Left hindlimb (tissue), 1 donor: ENCODE measurements at places on chromosomes 16 and 17.

DNA sequence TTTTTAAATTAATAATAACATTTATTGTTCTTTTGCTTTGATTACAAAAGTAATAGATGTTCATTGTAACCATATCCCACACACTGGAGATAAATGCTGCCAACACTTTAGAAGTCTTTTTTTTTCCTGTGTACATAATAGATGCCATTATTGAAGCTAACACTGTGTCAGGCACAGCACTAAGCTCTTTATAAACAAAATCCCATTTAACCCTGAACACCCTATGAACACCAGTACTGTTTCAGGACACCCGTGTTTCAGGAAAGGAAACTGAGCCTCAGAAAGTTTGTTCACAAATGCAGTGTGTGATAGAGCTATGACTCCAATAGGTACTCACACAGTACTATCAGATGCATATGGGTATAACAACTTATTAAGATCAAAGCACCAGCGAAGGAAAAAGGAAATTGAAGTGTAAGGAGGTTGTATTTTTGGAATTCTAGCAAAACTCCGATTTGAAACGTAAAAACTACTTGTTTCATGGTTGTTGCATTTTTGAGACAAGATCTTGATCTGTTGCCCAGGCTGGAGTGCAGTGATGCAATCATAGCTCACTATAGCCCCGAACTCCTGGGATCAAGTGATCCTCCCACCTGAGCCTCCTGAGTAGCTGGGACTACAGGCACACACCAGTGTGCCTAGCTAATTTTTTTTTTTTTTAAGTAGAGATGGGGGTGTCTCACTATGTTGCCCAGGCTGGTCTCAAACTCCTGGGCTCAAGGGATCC is 2.0 kb upstream of the KIFC3 start:
- no peak for DNase-seq

- DNase-seq = no peak
These were observed 77.2 kb downstream of the NT5M start for GRCh38 chr17:17380145-17380925.

- DNase-seq = no peak
These were observed 934 bp upstream of the AOC2 start for GRCh38 chr17:42843358-42843934.

DNA sequence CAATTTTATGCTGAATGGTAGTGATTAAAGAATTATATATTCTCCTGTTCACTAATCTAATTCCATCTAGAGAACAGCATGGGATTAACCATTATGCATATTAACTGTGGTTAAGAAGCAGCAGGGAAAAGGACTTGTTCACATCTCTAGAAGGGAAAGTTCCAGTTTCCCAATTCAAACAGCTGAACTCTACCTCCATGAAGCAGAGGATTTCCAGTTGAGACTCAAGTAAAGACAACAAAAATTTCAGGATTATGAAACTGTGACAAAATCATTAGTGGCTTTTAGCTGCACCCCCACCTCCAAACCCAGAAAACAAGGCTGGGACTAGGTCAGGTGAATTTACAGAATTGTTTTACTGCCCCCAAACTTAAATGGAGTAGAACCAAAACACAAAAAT is 73.6 kb downstream of the USP32 start:
- DNase-seq = no peak

DNA sequence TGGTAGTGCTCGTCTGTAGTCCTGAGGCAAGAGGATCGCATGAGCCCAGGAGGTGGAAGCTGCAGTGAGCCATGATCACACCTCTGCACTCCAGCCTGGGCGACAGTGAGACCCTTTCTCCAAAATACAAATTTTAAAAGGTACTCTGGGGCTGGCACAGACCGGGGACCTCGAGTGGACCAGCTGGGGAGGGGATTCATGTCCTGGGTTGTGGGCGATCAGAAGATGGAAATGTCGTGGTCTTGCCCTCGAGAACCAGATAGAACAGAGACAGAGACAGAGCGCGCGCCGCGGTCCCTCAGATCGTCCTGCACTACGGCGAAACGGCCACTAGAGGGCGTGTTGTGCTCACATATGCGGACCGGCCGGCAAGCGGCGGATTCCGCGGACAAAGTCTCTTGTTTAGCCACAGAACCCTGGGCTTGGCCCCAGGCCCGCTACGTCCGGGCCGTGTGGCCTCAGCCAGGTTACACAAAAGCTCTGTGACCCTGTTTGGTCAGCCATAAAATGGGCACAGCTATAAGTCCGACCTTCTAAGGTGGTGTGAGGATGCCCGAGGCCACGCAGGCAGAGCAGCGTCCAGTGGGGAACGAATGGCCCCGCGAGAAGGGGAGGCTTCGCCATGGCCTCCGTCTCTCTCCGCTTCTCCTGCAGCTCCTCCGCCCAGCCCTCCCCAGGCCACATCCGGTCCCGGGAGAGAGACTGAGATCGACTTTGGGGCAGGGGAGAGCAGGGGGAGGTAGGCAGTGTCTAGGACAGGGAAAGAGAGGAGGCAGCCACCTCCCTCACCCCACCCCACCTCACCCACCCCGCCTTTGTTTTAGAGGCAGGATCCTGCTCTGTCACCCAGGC is 14.6 kb upstream of the SBK1 start:
- DNase-seq = peak; percentile 86

DNA sequence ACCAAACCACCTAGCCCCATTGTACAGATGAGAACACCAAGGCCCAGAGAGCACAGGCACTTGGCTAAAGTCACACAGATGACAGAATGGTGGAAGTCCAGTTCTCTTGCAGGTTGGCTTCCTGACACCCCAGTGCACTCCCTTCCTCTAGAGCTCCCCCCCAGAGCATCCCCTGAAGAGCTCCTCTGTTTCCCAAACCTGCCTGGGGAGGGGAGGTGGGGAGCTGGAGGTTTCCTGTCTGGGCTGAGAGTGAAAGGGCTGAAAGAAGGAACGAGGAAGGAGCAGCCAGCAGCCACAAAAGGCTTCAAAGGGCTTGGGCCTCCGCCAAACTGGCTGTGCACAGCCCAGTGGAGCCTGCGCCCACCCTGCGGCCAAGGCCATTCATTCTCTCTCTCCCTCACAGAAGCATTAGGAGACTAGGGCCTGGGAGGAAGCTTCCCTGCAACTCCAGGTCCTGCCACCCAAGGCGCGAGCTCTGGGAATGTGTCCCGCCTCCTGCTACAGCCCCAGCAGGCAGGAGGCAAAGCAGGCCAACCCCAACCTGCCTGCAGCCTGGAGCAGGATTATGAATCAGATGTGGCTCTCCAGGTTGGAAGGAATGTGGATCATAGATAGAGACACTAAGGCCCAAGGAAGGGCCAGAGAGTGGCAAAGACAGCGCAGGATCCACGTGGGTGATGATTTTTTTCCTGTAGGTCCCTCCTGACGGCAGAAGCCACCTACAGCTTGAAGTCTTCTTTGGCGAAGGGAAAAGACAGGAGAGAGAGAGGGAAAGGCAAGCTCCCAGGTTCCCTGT is 913 bp downstream of the SLC13A5 start:
- peak; percentile 55 for DNase-seq

- DNase-seq = peak; percentile 66
These were observed 57.3 kb upstream of the BCO1 start for GRCh38 chr16:81181013-81181720.

DNA sequence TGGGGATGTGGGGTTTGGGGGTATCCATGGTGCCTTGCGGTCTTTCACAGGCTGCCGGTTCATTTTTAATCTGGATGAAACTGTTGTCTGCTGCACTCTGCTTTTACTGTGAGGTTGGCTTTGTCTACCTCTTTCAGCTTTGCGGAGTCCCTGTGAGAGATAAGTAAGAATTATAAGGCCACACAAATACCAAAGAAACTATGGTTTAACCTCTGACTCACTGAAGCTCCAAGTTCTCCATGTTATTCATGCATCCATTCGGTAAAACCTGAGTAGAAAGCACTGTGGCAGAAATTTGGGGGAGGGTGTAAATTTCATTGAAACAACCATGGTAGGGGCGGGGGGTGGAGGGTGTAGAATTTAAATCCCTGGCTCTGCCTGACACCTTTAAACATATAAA is 30.5 kb downstream of the KIAA0753 start:
- DNase-seq = no peak

DNA sequence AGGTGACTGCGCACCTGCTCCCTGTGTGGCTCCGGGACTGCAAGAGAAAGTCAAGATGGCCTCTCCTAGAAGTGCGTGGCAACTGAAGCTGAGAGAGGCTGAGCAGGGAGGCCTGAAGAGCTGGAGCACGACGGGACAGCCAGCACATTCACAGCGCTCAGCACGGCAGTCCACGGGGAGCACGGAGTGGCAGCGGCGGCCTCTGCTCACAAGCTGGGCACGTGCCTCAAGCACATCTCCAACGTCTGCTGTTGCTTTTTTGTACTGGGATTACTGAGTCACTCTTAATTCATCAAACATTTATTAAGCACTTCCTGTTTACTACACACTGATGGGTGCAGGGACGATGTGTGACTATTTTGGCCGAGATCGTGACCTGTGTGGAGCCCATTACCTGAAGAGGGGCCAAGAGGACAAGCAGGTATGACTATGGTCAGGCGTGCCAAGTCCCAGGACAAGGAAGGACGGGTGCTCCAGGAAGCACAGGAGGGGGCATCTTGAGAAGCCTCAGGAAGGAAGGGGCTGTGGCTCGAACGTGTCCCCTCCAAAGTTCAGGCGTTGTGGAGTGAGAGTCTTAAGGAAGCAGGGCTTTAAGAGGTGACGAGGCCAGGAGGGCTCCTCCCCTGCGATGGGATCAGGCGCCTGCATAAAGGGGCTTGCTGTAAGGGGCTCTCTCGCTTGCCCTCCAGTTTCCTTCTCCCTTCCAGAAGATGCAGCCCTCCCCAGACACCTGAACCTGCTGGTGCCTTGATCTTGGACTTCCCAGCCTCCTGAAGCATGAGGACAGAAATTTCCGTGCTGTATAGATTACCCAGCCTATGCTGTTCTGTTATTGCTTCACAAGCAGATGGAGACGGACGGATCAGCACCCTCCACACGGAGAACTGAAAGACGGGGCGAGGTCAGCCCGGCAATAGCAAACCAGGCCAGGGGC is 105.8 kb downstream of the ADCY9 start:
- no peak for DNase-seq

DNA sequence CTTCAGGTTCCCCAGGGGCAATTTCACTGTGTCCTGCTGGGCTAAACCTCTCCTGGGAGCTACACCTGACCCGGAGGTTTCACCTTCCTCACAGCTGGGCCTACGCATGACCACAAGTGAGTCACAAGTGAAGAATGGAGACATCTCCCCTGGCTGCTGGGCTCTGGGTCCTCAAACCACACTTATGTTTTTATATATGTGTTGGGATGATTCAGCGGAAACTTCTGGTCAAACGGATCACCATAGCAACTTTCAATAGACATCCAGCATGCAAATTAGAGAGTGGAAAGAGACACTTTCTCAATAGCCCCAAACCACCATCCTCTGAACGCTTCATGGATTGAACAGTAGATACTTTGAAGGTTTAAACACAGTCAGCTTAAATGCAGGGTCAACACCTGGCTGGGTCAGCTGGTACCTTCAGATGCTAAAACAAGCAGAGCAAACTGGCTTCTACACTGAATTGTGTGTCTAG is 28.0 kb upstream of the MAF start:
- no peak for DNase-seq

DNA sequence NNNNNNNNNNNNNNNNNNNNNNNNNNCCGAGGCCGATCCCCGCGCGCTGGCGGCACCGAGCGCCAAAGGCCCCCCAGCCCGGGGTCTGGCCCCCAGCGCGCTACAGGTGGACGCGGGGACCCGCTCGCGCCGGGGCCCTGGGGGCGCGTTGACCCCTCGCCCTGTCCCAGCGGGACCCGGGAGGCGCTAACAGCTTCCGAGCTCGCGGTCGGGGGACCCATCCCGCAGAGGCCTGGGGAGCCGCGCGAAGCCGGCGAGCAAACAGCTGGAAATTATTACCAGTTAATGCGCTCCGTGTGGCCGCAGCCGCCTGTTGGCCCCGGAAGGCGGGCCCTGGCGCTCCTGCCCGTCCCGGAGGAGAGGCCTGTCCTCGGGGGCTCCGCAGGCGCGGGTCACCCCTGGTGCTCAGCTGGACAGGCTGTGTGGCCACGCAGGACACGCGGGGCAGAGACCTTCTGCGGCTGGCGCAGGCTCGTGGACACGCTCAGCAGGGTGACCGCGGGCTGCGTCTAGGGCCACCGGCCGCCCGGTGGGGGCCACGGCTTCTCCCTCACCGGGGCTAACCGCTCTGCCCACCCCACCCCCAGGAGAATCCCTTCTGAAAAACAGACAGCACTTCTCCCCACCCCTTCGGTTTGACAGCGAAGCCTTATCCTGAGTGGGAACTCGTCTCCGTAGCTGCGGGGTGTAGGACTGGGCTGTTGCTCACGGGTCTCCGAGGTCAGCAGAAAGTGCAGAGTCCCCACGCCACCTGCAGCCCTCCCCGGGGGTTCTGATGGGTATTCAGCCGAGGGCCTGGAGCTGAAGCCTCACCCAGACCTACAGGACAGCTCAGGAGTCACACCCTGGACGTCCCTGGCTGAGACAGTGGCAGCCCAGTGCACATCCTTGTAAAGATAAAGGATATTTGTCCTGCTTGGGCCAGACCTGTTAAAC is 138.7 kb upstream of the RPH3AL start:
- peak; percentile 80 for DNase-seq

- no peak for DNase-seq
These were observed 236.3 kb downstream of the SEC14L1 start for GRCh38 chr17:77376795-77377709.
